T-helper 17 cell (primary cell): ENCODE measurements at places on chromosomes 5 and 9.

- no peak for DNase-seq
These were observed 457.4 kb downstream of the CCDC171 start for GRCh38 chr9:16010221-16010620.

- peak; percentile 71 for DNase-seq
These were observed 40.7 kb upstream of the CLPTM1L start for GRCh38 chr5:1385395-1386273.

- DNase-seq, result no peak
These were observed 460.5 kb downstream of the MAN2A1 start for GRCh38 chr5:110150199-110150598.

DNA sequence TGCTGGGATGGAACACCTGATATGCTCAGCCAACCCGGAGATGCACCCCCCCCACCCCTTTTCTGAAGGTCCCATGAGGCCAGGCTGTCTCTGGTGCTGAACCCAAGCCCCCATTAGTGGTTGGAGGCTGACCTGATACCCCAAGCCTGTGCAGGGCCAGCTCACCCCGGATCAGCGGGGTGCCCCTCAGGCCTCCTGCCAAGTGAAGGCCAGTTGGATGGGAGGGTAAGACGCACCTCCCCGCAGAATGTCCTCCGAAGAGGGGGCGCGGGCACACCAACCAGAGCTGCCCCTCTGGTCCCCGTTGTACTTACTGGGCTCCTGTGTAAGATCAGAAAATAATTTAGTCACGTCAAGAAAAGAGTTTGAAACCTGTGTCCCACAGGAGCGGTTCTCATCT, 76.8 kb upstream of the OTULINL start:
- DNase-seq, result no peak

- no peak for DNase-seq
These were observed 47.9 kb downstream of the ADGRV1 start for GRCh38 chr5:90606539-90606938.

DNA sequence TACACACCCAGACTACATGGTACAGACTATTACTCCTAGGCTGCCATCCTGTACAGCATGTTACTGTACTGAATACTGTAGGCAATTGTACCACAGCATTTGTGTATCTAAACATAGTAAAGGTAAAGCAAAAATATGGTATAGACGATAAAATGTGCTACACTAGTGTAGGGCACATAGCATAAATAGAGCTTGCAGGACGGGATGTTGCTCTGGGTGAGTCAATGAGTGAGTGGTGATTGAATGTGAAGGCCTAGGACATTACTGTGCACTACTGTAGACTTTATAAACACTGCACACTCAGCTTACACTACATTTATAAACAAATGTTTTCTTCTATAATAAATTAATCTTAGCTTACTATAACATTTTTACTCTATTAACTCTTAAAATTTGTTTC, 25.6 kb downstream of the ANKRD55 start:
- DNase-seq, result no peak

- no peak for DNase-seq
These were observed 986.5 kb downstream of the CDH18 start for GRCh38 chr5:19001539-19001938.

DNA sequence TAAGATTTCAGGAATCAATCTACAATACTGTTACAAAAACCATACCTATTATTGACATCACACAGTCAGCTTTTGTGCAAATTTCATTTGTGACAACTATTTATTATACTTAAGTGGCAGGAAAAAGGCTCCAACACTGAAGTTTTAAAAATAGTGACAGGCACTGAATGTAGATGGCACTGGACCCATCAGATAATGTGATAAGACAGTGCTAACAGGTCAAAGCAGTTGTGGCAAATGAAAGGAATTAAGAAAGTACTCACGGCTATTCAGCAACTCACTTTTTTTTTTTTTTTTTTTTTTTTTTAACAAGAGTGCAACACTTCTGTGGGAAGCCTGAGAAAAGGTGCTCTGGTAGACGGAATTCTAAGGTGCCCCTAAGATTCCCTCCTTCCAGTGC, 115.0 kb upstream of the MEF2C start:
- no peak for DNase-seq

DNA sequence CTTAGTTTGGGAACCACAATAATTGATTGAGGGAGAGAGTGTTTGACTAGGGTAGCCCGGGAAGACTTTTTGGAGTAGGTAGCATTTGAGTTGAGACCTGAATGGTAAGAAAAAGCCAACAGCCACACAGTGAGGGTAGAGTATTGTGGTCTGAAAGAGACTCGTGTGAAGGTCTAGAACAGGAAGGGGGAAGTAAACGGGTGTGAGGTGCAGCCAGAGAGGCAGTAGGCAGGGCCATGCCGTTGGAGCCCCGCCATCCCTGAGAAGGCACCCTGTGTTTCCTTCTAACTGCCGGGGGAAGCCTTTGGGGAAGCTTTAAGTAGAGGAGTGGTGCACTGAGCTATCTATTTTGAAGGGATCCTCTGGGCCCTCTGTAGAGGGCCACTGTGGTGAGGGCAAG, 3.5 kb upstream of the F2RL2 start:
- no peak for DNase-seq

- DNase-seq, result no peak
These were observed 33.4 kb upstream of the PPP3R2 start for GRCh38 chr9:101628173-101628572.

- no peak for DNase-seq
These were observed at the start of gene TRIM7 for GRCh38 chr5:181204826-181205760. Gene TRIM7, minus strand, starts transcription at chr5:181205196. Its CDS starts 86 bp downstream, at chr5:181205110.

GRCh38 chr9:126335837-126336735, 9.5 kb downstream of the MVB12B start:
- no peak for DNase-seq

DNA sequence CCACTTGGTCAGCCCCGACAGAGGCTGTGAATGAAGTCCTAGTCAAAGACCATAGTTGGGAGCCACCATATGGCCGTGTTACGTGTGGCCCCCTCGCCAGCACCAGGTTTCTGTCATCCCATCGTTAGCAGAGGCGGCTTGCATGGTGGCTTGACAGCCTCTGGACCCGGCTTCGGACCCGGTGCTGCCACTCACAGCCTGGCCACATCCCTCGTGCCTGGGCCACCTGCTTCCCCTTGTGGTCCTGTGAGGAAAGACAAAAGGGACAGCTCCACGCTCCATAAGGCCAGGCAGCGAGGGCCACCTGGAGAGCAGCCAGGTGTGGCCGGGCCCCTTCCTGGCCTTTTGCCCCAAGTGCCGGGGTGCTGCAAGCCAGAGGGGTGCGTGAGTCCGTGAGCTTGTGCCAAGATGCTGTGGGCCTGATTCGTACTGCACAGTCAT, 6.2 kb downstream of the NKD2 start:
- no peak for DNase-seq

- DNase-seq, result no peak
These were observed 46.5 kb downstream of the SVEP1 start for GRCh38 chr9:110532908-110533665.

DNA sequence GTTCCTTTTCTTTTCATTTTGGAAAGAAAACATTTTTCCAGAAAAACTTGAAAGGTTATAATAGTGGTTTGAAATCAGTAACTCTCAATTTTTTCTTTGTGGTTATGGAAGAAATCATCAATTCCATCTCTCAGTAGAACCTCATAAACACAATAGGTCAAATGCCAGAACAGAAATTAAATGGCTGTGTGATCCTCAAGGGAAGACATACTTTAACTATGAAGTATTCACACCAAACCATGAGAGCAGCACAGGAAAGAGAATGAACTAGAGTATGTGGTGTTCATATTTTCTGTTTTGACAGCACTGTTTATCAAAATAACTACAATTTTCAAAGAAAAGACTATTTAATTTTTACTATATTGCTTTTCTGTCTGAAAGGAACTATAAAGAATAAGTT, 29.7 kb upstream of the EFNA5 start:
- no peak for DNase-seq

DNA sequence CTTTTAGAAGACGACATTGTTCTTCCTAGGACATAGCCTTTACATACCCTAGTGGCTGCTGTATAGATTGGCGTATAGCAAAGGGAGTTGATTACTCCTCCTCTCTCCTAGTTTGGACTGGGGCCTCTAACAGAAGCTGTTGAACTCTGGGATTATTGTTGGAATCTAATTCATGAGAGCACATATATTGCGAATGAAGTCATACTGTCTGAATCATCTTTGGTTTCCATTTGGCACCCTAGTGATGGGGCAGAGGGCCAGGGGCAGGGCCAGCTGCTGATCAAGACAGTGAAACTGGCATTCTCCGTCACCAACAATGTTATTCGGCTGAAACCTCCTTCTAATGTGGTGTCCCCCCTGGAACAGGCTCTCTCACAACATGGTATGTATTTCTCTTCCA, 40.3 kb downstream of the NUP188 start:
- no peak for DNase-seq

- no peak for DNase-seq
These were observed 19.5 kb upstream of the ASPN start for GRCh38 chr9:92501671-92502393.

GRCh38 chr9:106065136-106065535, 370.8 kb downstream of the TMEM38B start:
- no peak for DNase-seq

DNA sequence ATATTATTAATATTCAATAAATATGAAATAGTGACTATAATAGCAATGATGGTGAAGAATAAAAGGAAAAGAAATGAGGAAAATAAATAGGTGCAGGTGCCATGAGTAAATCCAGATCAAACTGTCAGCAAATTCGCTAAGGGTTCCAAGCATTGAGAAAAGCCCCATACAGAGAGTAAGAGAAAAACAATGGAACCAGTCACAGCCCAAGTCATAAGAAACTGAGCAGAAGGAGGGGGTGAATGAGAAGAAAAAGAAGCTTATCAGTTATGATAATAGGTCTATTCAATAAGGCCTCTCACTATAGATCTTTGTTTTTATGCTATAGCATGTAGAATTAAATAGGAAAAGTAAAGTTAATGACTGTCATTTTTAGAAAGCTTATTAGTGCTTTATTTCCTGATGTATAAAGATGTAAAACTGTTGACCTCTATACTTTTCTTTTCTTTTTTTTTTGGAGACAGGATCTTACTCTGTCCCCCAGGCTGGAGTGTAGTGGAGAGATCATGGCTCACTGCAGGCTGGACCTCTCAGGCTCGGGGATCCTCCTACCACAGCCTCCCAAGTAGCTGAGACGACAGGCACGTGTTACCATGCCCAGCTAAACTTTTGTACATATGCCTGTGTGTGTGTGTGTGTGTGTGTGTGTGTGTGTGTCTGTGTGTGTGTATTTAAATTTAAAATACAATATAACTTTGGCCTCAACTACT, 72.4 kb downstream of the FYB1 start:
- DNase-seq, result no peak

DNA sequence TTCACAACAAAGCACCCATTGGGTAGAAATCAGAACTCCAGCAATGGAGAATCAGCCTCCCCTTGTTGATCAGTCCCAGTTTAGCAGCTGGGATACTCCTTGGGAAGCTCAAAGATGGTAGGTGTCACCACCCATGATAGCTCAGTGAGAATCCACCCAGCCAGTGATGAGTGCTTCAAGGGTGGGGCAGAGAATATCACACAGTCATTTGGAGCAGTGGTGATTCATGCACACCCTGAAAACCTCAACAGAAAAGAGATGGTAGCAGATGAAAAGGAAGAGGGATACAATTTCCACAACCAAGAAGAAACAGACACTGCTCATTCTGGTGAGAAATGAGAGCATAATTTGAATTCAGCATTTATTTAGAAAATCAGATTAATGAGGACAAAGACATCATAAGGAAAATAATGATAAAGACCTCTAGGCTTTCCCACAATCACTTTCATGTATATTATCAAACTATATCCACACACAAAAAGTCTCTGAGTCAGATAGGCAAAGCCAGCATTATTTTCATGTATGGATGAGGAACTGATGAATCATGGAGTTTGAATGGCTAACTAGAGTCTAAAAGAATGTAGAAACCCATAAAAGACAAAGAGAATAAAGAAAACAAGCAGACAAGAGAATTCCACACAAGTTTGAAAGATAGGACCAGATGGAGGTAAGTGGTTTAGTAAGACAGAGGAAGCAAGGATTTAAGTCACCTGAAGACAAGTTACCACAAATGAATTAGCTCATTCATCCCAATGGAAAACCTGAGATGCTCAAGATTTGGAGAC, 82.9 kb downstream of the FEM1C start:
- DNase-seq, result no peak

GRCh38 chr9:125604196-125604595, 102.8 kb downstream of the MAPKAP1 start:
- no peak for DNase-seq

DNA sequence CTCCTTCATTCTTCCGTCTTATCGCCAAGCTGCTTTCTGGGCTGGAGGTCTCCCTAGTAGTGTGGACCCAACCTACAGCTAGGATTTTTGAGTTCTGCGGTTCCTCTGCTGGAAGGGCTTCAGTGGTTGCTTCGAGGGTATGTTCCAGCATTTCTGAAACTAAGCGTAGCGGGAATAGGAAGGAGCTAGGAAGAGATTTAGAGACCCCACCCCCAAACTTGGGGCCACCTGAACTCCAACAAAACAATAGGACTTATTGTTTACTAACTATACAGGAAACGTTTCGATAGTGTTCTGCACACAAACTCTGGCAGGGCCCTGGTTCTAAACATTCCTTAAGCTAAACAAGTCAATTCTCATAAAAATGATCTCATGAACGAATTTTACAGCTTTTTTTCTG, 346.7 kb downstream of the PLK2 start:
- no peak for DNase-seq

GRCh38 chr5:90803876-90804275, 245.3 kb downstream of the ADGRV1 start:
- no peak for DNase-seq

- no peak for DNase-seq
These were observed 34.7 kb downstream of the DAP start for GRCh38 chr5:10726179-10726912.

GRCh38 chr5:168409591-168410458, 76.4 kb upstream of the RARS1 start:
- no peak for DNase-seq

- DNase-seq, result no peak
These were observed 124.5 kb downstream of the AGTPBP1 start for GRCh38 chr9:85617141-85617670.

DNA sequence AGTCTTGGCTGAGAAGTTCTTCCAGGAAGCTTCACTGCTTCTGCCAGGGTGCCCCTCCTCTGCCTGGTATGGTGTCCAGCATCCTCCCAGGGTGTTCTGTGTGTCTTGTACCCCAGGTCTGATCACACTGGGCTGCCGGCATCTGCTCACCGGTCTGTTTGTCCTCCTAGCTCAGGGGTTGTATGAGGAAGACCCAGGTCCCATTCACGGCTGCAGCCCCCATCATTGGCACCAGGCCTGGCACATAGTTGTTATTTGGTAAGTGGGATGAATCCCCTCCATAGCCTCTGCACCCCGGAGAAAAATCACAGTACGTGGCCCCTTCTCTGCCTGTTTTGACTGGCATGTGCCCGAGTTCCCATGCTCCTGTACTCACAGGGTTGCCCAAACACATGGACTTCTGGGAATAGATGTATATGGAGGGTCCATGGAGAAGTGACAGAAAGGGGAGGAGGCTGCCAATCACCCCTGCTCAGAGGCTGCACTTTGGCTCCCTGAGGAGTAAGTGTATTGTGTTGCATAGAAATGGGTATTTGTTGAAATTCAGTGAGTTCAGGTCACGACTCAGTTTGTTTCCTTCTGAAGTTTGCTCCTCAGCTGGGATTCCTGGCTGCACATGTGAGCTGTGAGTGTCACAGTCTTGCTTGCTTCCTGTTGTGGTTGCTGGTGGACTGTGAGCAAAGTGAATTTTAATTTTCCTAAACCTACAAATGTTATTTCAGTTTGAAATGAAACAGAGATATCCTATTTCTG, 96.2 kb downstream of the HSPA4 start:
- DNase-seq, result no peak

GRCh38 chr5:1503241-1504068, 20.3 kb downstream of the LPCAT1 start:
- no peak for DNase-seq

GRCh38 chr5:1998716-1999317, 116.1 kb upstream of the IRX4 start:
- DNase-seq, result no peak
